ENCODE measurements at places on chromosomes 16 and 17. TPM values are rescaled to one million over a fixed set of nuclear protein-coding genes. Genes with fewer than 3 reads are reported as not detected.

The ZC3H7A gene
- total RNA-seq: 86.9 TPM

The CCDC200 gene
- 2.0 TPM for total RNA-seq

The HOXB1 gene
- total RNA-seq: not detected

The ASPA gene
- total RNA-seq: not detected

The GINS2 gene
- total RNA-seq: 1.0 TPM

The CORO7 gene
- total RNA-seq: 572 TPM

The LDAF1 gene
- 10.1 TPM for total RNA-seq

The NXN gene
- total RNA-seq: 0.30 TPM

The LGALS9C gene
- total RNA-seq: not detected

Data from naive thymus-derived CD4-positive, alpha-beta T cell (primary cell).